ENCODE measurements at places on chromosomes 7 and 10.
A peak's percentile ranks its signal among the peaks of the same experiment; 100 is the strongest.

- DNase-seq = no peak
Observed at GRCh38 chr7:101200504-101200861, 353 bp downstream of the MOGAT3 start.

DNA sequence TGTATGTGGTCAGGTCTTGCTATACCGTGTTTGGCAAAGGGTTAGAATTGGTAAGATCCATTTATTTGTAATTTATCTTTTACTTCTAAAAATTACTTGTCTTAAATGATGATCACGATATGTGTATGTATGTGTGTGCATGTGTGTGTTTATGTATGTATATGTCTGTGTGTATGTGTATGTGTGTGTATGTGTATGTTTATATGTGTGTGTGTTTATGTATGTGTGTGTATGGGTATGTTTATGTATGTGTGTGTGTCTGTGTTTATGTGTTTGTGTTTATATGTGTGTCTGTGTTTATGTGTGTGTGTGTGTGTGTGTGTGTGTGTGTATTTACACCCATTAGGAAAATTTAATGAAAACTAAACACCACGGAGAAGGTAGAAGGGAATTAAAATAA, 176.9 kb upstream of the FZD8 start:
- no peak for DNase-seq

- no peak for DNase-seq
Observed at GRCh38 chr10:5723692-5724091, 39.1 kb downstream of the TASOR2 start.

DNA sequence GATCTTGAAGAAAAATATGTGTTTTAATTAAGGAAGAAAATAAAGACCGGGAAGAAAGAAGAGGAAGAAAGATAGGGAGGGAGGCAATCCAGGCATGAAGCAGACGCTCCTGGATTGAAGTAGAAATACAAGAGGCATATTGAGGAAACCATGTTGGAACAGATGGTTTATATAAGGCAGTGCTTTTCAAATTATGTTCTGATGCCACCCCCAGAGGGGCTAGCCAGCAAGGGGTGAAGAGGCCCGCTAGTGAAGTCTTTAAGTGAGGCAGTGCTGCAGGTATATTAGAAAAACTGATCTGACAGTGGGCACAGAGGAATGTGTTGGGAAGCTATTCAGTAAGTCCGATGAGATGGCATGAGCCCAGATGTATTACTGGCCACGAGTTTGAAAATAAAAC, 40.1 kb downstream of the REEP3 start:
- no peak for DNase-seq

- no peak for DNase-seq
Observed at GRCh38 chr7:112970771-112971170, 115.9 kb downstream of the GPR85 start.

GRCh38 chr7:2526659-2527504, 7.3 kb downstream of the LFNG start:
- no peak for DNase-seq

DNA sequence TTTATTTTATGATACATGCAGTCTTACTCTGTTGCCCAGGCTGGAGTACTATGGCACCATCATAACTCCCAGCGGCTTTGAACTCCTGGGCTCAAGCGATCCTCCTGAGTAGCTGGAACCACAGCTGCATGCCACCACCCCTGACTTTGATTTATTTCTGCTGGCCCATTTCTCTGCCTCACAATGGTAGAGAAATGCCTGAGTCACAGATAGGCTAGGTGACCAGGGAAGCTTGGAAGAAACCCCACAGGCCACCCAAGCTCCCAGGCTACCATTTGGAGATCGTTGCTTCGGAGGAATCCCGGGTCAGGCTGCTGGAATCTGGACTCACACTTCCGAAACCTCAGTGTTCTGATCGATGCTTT, 17.4 kb upstream of the BAIAP2L1 start:
- DNase-seq = no peak

- DNase-seq = no peak
Observed at GRCh38 chr10:51214207-51215196, 140.2 kb downstream of the PRKG1 start.

GRCh38 chr10:132637477-132638129, 100.0 kb downstream of the INPP5A start:
- no peak for DNase-seq

DNA sequence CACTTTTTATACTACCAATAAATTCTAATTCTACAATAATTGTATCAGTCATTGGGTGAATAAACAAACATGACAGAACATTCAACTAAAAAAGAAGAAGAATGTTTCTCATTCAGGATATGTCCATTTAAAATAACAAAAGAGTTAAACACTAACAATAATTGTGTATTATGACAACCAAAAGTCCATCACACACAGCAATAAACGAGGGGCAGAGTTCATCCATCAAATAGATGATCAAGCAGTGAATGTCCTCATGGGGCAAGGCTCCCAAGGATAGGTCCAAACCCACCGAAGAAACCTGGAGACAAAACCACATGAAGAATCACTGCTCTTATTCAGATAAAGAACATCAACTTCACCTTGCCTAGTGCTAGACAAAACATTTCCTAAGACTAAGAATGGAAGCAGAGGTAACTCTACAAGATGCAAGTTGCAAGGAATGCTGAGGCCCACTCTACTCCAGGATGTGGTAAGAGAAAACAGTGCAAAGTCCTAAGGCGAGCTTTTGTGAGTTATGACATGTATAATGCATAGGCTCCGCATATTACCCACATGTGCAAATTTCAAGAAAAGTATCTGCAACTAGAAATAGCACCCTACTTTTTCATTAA, 115.1 kb downstream of the PARD3 start:
- DNase-seq = no peak

- DNase-seq = no peak
Observed at GRCh38 chr7:140017543-140017942, 45.2 kb downstream of the PARP12 start.

GRCh38 chr7:1388703-1389335, 70.5 kb downstream of the MICALL2 start:
- DNase-seq = no peak

DNA sequence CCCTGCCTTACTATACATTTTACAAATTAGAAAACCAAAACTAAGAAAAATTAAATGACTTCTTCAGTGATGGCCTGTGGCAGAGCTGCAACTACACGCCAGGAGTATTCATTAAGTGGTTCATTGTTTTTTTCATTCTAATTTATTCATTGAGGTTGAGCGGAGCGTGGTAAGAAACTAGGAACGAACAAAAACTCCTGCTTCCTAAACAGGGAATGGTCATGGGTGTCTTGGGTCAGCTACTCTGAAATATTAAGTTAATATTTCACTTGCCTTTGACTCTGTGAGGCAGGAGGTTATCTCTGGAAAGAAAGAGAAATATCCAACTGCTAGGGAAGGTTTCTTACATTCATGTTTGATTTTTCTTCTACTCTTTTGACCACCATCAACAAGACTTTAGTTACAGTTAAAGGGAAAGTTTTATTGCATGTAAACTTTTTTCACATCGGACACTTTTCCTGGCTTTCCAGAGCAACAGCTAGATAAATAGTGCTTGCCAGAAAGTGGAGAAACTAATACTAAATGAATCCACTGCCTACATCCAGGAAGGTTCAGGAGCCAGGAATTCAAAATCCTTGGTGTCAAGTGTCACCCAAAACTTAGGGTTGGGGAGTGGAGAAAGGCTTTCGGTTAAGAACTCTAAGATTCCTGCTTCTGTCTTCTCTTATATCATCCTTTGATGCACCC, 896 bp upstream of the GNG11 start:
- no peak for DNase-seq

GRCh38 chr7:136677471-136678365, 190.7 kb upstream of the CHRM2 start:
- DNase-seq = no peak

- DNase-seq = no peak
Observed at GRCh38 chr10:71124921-71125748, 87.2 kb upstream of the UNC5B start.

- DNase-seq = no peak
Observed at GRCh38 chr10:132564249-132564605, 26.6 kb downstream of the INPP5A start.

DNA sequence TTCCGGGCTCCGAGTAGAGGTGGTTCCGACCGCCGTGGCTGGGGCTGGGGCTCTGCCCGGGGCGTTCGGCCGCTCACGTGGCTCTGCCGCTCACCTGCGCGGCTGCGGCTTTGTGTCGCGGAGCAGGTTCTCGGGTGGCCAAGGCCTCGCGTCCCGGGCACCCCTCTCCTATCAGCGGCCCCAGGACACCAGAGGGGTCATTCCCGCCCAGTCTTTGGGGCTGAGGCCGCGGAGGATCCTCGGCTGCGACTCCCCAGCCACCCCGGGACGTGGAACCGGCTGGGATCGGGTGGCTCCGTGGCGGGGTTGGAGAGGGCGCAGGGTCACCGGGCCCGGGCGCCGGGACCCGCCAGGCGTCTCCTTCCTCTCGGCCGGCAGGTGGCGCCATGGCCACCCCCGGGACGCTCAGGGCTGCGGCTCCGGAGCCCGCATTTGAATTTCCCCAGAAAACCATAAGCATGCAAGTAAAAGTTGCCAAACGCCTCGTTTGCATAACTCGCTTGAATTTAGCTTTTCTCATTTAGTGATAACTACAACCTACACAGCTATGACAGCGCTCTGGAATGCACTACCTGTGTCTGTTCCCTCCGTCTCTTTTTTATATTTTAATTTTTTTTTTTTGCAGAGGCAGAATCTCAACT, 1.2 kb downstream of the COL26A1 start:
- peak; percentile 44 for DNase-seq

GRCh38 chr7:94882891-94883290, 24.5 kb upstream of the PPP1R9A start:
- no peak for DNase-seq

DNA sequence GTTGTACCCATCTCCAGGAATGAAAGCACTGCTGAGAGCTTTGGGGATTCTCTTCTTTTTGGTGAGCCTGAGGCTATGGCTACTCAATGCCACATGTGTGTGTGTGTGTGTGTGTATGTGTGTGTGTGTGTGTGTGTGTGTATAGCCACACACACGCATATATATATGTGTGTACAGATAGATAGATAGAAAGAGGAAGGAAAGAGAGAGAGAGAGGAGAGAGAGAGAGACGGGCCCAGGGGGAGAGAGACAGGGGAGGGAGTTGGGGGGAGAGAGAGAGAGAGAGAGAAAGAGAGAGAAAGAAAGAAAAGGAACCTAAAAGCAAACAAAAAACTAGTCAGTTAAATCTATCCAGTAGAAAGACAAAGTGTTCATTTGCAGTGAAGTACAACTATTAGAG, 8.3 kb downstream of the SLC13A4 start:
- no peak for DNase-seq
